H7 (cell line): ENCODE measurements at places on chromosomes 4 and X. TPM values are rescaled to one million over a fixed set of nuclear protein-coding genes. Genes with fewer than 3 reads are reported as not detected.

Gene UBL4A
- 64.8 and 84.0 TPM in 2 replicates for total RNA-seq

DNA sequence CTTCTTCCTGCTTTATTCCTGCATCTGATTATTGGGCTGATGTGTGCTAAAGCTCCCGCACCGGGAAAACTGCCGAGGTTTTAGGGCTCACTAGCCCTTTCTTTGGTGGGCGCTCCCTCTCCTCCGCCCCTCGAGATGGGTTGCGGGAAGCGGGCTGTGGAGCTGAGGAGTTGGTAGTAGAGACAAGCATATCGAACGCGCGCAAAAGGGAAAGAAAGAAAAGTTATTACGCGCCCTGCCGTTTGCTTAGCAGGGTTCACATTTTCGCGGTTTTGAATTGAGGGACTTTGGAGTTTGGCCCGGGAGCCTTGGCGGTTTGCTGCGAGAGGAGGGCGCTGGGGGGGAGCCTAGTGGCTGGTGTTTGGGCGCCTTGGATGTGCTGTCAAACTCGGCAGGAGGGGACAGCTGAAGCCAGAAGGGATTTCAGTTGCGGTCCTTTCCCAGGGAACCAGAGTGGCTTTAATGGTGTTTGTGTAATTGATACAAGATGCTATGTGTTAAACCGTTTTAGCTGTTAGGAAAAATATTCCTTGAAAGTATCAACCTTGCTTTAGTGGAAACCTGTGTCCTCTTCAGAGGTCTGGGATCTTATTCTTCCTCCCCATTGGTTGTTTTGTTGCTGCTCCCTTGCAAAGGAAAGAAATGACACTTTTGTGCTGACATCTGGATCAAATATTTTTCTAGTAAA is 1.1 kb downstream of the GAB1 start:
- DNase-seq = peak; percentile 48

DNA sequence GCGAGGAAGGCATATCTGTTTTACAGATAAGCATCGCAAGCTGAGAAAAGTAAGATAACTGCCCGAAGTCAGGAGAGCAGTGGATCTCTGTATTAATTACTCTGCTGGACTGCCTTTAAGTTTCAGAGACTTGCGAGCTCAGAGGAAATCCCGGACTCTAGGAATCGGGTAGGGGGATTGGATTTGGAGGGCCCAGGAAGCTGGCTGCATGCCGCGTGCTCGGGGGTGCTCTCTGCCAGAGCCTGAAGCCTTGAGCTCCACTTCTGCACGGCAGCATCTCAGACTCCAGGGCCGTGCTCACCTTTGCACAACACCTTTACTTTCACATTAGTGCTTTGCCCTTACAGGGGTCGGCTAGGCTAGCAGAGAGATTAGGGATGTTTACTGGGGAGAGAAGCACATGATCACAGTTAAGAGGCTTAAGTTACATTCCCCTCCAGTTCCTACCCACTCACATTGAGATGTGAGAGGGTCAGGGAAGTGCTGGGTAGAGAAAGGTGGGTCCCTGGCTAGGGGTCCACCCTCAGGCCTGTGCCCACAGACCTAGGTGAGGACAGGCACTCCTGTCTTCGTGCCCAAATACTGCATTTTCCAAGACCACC is 57.0 kb downstream of the TRIML1 start:
- peak; percentile 69 for DNase-seq

- no peak for DNase-seq
Observed at GRCh38 chr4:113471146-113471860, 290.2 kb downstream of the CAMK2D start.

- no peak for DNase-seq
Observed at GRCh38 chrX:30751497-30751896, 98.3 kb downstream of the GK start.

DNA sequence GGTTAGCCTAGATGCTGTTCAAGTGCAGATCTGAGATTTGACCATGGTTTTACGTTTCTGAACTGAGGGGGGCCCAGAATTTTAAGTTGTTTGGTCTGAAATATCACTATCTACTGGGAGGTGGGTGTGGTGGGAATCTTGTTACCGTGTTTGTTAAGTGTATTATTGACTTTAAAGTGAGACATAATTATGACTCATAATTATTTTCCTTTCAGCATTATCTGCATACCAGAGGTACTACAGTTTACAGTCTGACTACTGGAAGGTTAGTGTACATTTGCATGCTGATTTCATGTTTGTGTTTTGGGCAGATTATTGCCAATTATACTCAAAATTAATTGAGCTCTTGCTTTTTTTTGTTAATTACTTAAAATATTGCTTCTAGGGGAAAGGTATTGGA is 101.5 kb downstream of the KDM6A start:
- DNase-seq = no peak
